ENCODE measurements at places on chromosomes 2 and 18.

DNA sequence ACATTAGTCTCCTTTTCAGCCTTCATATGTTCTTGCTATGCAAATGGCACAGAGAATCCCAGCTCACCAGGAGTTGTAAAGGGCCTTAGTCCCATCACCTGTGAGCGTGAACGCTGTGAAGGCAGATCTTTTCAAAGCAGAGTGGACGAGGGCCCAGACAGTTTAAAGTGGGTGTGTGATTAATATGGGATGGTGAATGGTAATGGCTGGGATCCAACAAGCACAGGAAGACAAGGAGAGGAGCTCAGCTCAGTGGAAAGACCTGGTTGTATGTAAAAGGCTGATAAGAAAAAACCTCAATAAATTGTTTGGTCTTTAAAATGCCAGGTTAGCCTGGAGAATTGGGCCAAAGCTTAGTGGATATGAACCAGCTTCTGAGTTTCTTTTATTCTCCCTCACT is 326.2 kb downstream of the NYAP2 start:
- DNase-seq, result no peak

- peak; percentile 5 for DNase-seq
Measured at GRCh38 chr2:170711774-170712652, 3.1 kb upstream of the SP5 start.

GRCh38 chr2:26615860-26616705 is 25.1 kb downstream of the CIB4 start:
- DNase-seq, result no peak

GRCh38 chr18:74183130-74183529 is 34.8 kb downstream of the TIMM21 start:
- no peak for DNase-seq

- DNase-seq, result no peak
Measured at GRCh38 chr2:201064797-201065329, 6.6 kb downstream of the HYCC2 start.

- no peak for DNase-seq
Measured at GRCh38 chr2:65300134-65300760, 72.6 kb downstream of the ACTR2 start.

DNA sequence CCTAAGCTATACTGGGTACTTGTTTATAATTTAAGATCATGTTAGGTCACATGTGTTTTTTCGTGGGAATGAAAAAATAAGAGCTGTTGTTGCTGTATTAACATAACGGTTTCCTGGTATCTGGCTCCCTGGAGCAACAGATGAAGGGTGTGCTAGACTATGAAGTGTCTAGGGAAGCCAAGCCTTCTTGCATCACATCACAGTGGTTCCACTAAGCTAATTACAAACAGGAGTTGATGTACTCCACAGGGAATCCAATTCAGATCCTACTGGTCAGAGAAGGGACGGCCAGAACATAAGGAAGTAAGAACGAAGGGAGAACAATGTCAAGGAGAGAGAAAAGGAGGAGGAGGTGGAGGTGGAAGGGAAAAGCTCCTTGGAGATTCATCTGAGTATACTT is 193.0 kb upstream of the CYP26B1 start:
- no peak for DNase-seq

DNA sequence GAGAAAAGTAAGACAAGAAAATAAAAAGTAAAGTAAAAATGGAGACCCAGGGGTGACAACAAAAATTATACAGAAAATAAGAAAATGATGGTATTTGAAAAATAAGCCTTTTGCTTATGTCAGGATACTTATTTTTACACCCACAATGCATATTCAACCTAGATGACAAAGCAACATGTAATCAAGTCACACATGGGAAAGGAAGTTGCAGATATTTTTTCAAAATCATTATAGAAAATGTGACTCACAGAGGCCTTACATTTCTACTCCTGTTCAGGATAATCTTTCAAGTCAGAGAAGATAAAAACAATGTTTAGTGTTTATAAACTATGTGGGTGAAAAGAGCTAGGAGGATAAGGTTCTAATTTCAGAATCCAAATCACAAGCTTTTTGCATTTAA is 275.3 kb upstream of the UBE2E3 start:
- no peak for DNase-seq

GRCh38 chr2:241673797-241674725 is 12.6 kb downstream of the DTYMK start:
- no peak for DNase-seq

DNA sequence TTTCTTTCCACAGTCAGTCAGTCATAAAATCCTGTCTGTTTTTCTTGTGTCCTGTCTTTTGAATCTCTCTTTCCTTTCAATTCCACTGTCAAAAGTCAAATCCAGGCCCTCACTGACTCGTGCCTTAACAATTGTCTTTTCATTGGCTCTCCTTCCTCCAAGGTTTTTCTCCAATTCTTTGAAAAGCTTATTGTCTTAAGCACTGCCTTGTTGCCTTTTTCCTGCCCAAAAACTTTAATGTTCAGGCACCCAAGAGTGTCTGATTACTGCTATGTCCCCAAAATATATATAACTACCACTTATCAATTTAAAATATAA is 13.9 kb upstream of the SULT1C4 start:
- no peak for DNase-seq

DNA sequence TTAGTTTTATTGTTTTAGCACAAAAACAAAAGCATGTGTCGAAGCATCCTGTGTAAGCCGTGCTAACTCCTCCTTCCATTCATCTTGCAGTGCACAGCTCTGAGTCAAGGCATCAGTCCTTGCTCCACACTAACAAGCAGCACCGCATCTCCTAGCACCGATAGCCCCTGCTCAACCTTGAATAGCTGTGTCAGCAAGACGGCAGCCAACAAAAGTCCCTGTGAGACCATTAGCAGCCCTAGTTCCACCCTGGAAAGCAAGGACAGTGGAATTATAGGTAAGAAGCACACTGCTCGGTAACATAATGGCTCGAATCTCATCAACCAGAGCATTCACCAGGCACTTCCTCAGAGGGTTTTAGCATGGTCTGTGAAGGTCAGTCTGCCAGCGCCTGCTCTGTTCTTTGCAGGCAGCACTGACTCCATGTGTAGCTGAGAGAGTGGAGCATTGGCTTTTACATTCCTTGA is 136.2 kb downstream of the WDSUB1 start:
- no peak for DNase-seq

GRCh38 chr18:10022365-10022764 is 108.5 kb downstream of the VAPA start:
- DNase-seq, result no peak

DNA sequence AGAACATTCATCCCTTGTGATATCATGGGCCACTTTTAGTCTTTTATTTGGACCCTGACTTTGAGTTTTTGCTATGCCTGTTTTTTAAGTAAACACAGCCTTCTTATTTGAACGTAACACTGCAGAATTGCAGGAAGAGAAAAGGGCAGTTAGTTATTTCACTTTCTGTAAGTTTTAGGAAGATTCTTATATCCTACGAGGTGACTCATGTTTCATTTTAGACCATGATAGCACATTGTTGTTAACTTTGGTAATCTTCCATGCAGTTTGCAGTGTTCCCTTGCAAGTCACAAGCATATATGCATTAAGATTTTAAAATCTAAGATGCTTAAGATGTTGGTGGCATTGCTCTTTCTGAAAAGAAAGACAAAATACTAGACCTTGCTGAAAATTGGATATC is 128.6 kb upstream of the EPC2 start:
- no peak for DNase-seq

- no peak for DNase-seq
Measured at GRCh38 chr2:72027426-72028161, 120.1 kb downstream of the CYP26B1 start.

DNA sequence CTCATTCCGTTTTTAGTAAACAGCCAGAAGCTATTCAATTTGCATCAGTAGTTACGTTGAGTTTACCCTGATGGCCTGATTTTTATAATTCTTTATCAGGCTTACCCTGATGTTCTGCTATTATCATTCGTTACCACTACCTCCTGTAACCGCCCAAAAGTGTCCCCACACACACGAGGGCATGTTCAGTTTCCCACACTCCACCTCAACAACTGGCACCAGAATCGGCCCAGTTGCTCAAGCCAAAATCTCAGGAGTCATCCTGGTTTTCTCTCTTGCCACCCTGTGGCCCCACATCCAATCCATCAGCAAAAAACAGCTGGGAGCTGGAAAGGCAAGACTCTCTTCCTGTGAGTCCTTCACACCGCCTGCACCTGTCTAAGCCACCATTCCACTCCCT is 102.9 kb upstream of the RAB6C start:
- no peak for DNase-seq

- no peak for DNase-seq
Measured at GRCh38 chr2:134146161-134146560, 107.7 kb upstream of the MGAT5 start.

- DNase-seq, result no peak
Measured at GRCh38 chr2:239600650-239601049, 199.8 kb upstream of the HDAC4 start.

DNA sequence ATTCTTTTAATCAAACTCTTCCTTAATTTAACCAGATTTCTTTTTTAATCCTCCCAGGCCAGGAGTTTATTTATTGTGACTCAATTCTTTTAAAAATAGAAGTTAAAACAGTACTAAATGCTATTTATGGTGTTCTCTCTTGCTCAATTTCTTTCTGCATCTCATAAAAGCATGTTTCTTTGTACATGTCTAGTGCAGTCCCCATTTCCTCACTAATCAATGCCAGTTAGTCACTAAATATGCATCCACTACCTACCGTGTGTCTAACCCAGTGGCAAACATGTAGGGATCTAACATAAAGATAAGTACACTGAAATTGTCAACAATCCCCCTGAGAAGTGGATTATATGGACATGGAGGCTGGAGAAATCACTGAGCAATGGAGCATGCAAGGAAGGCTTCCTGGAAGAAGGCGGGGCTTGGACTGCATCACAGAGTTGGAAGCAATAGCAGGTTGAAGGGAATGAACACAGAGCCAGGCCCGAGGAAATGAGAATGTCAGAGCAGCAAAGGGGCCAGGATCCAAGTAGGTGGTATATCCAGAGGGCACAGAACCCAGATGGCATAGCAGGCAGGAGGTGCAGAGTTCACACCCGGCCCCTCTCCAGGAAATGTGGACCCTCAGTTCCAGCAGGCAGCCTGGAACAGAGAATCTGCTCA is 105.3 kb upstream of the FOSL2 start:
- DNase-seq, result no peak

All from stimulated activated CD4-positive, alpha-beta T cell treated with anti-CD3 and anti-CD28 coated beads, Interleukin-4, amount 100 ng/mL, for 1 hour (primary cell).